Adipocyte (in vitro differentiated cells): ENCODE measurements at places on chromosomes 7 and 10.
A peak's percentile ranks its signal among the peaks of the same experiment; 100 is the strongest.

GRCh38 chr10:61834519-61834918 is 67.0 kb upstream of the ARID5B start:
- no peak for DNase-seq

GRCh38 chr7:151094675-151095074 is 8.4 kb downstream of the AGAP3 start:
- no peak for DNase-seq

DNA sequence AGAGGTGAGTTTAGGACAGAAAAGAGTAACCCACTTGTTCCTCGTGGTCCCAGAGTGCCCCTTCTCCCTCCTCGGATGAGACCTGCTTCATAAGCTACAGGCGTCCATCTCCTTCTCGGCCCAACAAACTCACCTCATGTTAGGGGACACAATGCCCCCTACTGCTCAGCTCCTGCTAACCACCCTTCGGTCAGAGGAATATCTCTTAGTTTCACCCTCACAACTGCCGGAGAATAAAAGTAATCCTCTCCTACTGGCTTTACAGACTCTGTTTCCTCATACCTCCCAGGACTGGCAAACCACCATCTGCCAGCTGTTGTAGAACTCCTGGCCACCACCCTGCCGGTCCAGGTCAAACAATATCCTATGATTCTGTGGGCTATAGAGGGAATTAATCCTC is 3.2 kb downstream of the AKR1B15 start:
- DNase-seq = no peak

- DNase-seq = peak; percentile 81
These were observed 229.5 kb upstream of the FZD1 start for GRCh38 chr7:91034459-91035368.

DNA sequence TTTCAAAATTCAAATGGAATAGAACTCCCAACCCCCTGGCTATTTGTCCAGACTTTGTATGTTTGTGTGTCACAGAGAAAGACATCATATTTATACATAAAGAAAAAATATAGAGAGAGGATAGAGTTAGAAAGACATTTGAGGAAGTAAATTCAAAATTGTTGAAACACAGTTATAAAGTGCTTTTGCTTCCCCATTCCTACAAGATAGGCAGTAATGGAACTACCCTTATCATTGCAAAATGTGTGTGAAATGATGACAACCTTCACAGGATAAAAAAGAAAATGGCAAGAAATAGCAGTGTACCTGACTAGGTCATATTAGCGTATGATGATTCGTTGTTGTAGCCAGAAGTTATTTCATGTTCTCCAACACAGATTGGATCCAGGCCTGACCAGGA is 63.1 kb downstream of the FZD1 start:
- no peak for DNase-seq

GRCh38 chr7:141950806-141951205 is 4.0 kb upstream of the CLEC5A start:
- DNase-seq = no peak

DNA sequence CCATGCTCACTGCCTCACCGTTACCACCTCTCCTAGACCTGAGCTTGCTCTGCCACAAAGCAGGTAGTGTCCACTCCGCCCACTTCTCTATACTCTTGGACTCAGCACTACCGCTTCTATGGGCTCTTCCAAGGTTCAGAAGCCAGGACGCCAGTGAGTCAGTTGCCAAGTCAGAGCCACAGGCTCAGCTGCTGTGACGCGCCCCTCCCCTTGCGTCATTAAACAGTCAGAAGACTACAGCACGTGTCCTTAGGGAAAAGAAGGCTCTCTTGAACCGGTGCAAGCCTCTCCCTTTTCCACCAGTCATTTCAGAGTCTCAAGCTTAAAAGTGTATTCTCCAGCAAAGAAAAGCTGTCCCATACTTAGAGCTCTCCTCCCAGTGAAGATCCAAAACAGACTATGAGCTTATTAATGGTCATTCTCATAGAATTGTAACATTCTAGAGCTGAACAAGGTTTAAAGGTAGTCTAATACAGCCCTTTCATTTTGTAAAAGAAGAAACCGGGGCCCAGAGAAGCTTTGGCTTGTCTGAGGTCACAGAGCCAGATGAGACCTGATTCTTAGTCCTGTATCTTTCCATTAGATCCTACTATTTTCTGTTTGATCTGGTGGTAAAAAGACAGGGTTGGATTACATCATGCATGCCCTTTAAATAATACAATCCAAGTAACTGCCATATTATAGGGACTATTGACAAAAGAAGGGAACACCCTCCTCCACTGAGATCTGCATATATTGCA is 40.9 kb upstream of the MET start:
- no peak for DNase-seq

DNA sequence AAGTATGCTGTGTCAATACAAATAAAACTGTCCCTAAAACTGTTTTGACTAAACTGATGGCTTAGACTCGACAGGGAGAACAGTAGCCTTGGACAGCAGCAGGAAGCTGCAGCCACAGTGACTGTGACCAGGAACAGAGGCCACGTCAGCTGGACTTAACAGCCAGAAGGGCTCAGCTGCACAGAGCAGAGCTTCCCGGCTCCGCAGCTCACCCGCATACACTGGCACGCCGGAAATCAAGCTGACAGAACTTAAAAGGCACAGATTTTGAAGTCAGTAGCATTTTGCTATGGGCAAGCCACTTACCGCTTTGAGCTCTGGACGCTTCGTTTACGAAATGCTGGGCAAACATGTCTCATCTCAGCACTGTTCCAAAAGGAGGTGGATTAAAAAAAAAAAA is 769.7 kb upstream of the AUTS2 start:
- no peak for DNase-seq

GRCh38 chr10:36366843-36367242 is 724.7 kb upstream of the FZD8 start:
- DNase-seq = no peak

DNA sequence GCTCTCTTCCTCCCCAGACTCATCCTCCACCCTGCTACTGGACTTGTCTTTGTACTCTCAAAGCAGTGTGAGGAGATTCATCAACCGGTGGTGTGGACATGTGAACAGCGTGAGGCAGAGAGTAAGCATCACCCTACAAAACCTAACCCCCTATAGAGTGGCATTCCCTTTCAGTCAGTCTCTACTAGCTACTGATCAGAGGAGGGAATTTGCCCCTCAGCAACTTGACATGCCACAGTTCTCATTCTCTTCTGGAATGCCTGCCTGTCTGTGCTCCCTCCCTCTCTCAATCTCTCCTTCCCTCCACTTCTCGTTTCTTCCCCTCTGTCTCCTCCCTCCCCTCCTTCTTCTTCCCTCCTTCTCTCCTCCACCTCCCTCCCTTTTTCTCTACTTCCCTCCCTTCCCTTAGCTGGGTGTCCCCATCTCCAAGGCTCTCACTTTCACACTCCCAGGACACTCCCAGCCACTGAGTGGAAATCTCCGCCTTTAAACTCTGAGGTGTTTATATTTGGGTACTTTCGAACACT is 24.6 kb downstream of the H2AZ2 start:
- no peak for DNase-seq

DNA sequence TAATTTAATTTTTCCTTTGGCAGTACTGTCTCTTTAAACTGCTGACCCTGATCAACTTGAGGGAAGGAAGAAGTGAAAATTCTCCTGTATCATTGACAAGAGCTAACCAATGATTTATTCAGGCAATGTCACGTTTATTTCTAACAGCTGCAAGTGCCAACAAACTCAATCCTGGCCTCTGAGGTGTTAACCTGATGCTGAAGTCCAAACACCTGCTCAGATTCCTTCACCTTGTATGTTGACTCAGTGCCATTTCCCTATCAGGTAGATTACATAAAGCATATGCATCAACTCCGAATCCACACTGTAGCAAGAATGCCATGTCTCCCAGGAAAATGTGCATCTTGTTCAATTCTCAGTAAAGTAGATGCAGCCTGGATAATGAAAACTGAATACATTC is 820.0 kb downstream of the XPNPEP1 start:
- DNase-seq = no peak

DNA sequence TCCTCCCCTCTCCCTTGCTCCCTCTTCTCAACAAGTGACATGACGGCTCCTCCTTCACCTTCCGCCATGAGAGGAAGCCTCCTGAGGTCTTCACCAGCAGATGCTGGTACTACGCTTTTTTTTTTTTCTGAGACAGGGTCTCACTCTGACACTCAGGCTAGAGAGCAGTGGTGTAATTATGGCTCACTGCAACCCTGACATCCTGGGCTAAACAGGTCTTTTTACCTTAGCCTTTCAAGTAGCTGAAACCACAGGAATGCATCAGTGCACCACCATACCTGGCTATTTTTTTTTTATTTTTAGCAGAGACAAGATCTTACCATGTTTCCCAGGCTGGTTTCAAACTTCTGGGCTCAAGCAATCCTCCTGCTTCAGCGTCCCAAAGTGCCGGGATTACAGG is 43.6 kb downstream of the MDH2 start:
- no peak for DNase-seq

DNA sequence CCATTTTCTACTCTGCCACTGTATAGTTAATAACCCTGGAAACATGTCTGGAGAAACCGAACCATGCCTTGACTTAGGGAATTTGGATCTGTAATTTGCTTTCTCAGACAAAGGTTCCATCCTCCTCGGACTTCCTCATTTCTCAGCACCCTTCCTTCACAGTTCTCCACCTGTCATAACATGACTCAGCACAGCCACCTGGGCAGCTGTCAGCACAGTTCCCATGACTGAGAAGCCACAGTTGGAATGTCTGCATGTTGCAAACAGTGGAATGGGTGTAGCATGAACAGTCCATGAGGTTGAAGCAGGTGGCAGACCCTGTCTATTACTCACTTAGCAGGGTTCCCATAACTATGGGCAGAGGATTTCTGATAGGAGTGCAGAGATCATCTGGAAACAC is 634 bp upstream of the OR9A4 start:
- DNase-seq = no peak

DNA sequence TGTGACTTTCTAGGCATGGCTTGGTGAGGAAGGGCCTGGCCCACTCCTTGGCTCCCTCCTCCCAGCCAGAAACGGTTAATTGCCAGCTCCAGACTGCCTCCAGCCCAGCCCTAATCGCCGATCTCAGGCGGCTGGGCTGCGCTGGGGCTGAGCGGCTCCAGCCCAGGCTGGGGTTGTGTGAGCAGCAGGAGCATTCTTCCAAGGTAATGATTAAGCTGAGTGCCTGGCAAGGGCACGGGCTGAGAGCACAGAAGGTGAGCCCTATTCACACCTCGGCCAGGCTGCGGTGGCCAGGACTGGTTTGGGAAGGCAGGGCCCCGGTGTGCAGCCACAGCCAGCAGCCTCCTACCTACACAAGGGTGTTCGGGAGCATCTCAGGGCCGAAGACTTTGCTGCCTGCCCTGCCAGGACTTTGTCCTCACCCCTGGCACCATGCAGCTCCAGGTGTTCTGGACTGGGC is at the start of gene TMEM72:
TMEM72 (plus strand) TSS at position 257 of the 460 bp plus-strand sequence; CDS start at position 433, 176 bp downstream.
- DNase-seq = no peak
